Activated CD8-positive, alpha-beta memory T cell treated with anti-CD3 and anti-CD28 coated beads, Interleukin-2, amount 10 ng/mL, durations not matched to agents 7 days and 5 days (primary cell): ENCODE measurements at places on chromosomes 16 and 17. TPM values are rescaled to one million over a fixed set of nuclear protein-coding genes. Genes with fewer than 3 reads are reported as not detected.

DNA sequence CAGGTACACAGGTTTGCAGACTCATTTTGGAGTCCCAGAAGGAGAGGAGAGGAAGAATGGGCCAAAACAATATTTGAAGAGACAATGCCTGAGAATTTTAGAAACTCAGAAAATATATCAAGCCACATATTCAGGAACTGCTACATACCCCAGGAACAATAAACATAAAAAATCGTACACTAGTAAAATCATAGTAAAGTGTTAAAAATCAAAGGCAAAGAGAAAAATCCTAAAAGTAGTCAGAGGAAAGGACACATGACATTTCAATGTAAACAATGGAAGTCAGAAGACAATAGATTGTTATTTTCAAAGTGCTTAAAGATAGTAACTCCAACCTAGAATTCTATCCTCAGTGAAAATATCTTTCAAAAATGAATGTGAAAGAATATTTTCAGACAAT lies 28.5 kb upstream of the NACA2 start:
- no peak for DNase-seq

DNA sequence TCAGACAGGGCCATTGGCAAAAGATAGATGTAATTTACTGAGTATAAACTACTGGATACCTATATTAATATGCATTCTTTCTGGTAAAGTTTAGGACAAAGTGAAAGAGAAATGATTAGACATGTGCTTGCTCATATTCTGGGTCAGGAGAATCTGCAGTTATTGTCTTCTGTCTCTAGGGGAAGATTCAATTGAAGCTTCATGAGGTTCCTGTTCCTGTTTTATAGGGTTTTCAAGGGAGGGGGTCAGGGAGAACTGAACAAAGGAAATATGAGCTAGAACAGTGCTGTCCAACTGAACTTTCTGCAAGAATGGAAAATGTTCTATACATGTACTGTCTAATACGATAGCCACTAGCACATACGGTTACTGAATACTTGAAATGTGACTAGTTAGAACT lies 59.3 kb upstream of the CORO6 start:
- no peak for DNase-seq

TM4SF5 gene
- not detected for total RNA-seq

DNA sequence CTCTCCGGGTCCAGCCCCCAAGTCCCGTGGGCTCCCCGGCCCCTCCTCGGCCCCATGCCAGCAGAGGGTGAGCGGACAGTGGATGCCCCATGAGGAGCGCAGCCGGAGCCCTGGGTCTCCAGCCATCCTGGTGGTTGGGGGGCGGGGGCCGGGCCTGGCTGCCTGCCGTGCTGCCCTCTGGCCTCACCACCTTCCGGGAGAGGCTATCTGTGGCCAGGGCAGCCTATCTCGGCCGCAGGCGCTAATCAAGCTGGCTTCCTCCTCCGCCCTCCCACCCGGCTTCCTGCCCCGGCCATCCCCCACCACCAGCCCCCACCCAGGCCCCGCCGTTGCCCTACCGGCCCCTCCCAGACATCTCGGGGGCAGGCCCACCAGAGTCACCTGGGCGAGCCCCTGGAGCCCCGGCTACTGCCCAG lies 46.8 kb downstream of the ZFPM1 start:
- no peak for DNase-seq

- DNase-seq = peak; percentile 74
Observed at GRCh38 chr17:8991514-8992285, 26.2 kb upstream of the PIK3R5 start.

DNA sequence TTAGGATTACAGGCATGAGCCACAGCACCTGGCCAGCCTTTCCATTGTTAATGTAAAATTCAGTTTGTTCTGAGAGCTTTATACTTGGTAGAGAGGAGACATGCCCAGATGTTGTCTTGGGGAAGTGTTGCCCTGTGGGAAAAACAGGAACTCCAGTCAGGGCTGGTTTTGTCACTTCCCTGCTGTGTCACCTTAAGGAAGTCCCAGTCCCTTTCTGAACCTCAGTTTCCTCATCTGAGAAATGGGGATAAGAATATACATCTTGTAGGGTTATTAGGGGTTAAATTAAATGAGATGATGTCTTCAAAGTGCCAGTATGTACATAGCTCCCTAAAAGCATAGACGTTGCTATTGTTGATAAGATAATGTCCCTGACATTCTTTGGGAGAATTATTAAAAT lies 25.3 kb downstream of the CLEC16A start:
- no peak for DNase-seq

DNA sequence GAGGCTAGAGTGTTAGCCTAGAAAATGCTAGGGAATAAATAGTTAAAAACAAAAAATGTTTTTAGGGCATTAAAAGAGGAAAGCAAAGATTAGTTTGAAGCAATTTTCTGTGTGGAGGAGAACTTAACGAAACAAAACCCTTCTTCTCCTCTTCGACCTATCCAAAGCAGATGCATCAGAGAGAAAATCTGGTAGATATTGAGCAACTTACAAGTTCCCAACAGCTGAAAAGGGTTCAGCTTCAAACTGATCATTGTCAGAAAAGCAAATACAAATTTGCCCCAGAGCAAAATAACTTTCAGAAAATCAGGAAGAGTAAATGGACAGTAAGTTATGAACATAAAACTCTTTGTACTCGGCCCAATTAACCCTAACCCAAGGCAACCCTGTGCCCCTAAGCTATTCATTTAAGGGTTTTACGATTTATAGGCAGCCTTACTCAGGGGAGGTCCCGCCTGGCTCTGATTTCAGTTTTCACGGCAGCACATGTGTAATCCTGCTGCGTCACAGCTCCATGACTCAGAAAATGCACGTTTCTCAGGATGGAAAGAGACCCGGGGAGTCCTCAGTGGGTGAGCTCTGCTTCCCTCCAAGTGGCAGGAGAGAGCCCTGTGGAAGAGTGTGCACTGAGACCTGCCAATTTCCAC lies 405.7 kb upstream of the SALL1 start:
- no peak for DNase-seq

DNA sequence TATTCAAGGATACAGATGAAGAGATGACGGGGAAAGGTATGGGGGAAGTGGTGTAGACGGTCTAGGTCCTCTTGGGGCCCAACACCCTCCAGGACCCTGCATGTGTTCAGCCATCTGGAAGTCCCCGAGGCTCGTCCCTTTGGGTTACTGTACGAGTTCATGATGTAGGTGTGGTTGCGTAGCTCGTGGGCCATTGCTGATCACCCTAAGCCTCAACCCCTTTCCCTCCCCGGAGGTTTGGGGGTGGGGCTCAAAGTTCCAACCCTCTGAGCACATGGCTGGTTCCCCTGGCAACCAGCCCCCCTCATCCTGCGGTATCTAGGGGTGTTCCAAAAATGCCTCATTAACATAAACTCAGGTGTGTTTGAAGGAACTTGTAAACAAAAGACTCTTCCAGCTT lies 98.8 kb upstream of the METRNL start:
- no peak for DNase-seq

DNA sequence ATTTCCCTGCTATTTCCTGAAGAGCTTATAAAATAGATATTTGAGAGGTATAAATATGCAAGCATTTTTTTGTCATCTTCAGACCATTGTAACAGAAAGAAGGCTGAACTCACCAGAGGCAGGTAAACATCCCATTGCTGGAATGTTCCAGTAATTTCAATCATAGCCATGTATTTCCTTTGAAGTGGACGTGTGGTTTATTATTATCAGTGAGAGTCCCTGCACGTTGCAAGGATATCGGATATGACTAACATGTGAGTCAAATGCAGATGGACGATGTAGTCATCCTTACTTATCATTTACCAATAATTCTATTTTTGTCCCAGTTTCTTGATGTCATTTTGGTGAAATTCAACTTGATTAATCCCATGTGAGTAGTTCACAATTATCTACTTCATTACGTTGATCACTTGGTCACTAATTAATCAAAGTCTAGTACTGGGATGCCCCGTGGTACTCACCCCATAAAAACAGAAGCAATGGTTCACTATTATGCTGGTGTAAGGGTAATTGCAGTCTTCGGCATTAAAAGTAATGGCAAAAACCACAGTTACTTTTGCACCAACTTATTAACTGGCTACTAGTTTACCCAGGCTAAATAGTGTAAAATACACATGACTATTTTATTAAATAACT lies 89.5 kb downstream of the VAT1L start:
- DNase-seq = no peak

- DNase-seq = no peak
Observed at GRCh38 chr16:19785512-19786130, 67.5 kb downstream of the IQCK start.

GRCh38 chr17:15941781-15942180 lies 3.1 kb upstream of the ADORA2B start:
- DNase-seq = no peak

DNA sequence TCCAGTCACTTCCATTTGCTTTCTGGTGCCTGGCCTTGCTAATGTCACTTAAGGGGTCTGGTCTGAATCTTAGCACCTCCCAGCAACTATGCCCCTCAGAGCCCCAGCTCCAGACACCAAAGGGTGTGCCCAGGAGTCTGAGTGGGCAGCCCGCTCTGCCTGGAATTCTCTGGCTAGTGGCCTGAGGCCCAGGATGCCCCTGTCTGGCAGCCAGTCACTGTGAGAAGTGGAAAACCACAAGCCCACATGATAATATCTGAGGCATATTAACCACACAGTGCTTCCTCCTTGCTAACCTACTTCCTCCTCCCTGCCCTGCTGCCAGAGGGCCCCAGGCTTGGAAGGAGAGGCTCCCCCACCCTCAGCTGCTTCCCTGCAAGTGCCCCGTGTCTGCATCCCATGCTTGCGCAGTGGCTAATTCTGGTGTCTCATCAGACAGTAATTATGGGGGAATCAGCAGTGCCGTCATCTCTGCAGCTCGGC lies 14.0 kb downstream of the SRCIN1 start:
- DNase-seq = peak; percentile 73

DNA sequence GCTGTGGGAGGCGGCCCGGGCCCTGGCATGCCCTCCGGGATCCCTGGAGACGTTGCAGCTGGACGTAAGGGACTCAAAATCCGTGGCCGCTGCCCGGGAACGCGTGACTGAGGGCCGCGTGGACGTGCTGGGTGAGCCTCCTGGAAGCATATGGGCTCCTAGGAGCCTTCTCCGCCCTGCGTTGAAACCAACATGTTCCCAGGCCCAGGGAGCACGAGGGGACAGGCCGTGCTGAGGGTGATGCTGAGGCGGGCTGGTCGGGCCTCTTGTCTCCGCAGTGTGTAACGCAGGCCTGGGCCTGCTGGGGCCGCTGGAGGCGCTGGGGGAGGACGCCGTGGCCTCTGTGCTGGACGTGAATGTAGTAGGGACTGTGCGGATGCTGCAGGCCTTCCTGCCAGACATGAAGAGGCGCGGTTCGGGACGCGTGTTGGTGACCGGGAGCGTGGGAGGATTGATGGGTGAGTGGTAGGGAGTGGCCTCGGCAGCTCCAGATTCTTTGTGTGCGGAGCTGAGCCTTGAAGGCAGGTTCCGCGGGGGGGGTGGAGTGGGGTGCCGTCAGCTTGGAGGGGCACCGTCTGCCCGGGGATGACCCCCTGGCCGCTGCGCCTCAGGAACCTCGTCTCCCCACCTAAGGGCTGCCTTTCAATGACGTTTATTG lies 567 bp downstream of the HSD17B1 start:
- DNase-seq = no peak

DNA sequence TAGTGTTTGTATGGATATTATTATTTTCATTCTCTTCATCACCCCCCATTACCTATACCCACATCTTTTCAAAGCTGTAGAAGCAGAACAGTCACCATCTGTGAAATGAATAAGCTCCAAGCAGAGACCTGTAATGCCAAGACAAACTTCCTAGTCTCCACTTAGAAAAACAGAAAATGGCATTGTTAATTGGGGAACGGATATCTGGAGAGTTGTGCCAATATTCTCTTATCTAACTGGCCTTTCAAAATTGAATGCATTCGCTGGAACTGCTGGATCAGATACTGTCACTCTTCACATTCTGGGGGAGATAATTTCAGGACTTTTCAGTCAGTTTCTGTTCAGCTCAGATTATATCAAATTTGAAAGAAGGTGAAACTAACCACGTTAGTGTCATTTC lies 464.4 kb upstream of the GOT2 start:
- DNase-seq = no peak

TPSG1 gene
- not detected for total RNA-seq

CHRNE gene
- total RNA-seq = 0.41 TPM

DNA sequence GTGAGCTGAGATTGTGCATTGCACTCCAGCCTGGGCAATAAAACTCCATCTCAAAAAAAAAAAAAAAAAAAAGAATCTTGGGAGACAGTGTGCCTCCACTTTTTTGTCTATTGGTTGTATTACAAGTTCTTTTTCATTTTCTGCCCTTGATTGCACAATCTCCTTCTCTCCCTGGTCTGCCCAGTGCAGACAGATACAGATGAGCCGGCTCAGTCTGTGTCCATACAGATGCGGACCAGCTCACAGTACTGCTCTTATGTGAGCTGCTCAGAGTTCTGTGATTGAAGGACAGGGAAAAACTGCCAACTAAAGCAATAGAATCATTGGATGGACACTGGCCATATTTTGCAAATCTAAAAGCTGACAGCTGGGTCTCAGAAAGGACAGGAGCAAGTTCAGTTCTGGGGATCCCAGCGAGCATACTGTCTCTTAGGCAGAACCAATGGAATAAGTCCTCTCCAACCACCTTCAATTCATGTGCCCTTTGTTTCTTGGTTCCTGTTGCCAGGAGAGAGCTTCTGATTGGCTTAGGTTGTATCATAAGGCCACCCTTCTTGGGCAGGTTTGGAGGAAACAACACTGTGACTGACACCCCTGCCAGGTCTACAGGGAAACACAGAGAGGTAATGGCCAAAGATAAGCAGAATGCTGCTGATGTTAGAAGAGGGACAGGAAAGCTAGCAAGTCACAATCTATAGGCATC lies 495.6 kb upstream of the HSBP1 start:
- no peak for DNase-seq

- no peak for DNase-seq
Observed at GRCh38 chr17:3656353-3656752, 12.0 kb downstream of the TAX1BP3 start.

KRT33A gene
- total RNA-seq = not detected

GRCh38 chr17:40540448-40540847 lies 24.8 kb downstream of the CCR7 start:
- peak; percentile 73 for DNase-seq

GRCh38 chr17:4969551-4970173 lies 2.0 kb upstream of the SPAG7 start:
- DNase-seq = no peak

DNA sequence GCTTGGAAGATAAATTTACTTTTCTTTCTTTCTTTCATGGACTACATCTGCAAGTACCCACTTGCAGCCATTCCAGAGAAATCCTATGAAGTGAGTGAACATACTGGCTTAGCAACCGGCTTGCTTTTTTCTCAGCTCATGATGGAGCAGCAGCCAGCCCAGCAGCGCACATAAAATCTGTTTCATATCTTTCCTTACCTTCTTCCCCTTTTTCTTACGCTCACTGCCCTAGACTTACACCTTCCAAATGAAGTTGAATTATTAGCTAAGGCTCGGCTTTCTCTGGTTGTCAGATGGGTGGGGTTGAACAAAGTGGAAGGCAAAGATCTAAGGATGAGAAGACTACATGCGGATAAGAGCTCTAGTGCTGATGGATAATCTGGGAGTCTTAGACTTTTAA lies 13.9 kb upstream of the ABCA8 start:
- DNase-seq = no peak

GRCh38 chr17:57046749-57047148 lies 38.3 kb upstream of the AKAP1 start:
- no peak for DNase-seq

- no peak for DNase-seq
Observed at GRCh38 chr17:68603656-68604055, 2.5 kb upstream of the FAM20A start.

GRCh38 chr17:81400996-81401722 lies 5.9 kb downstream of the BAHCC1 start:
- DNase-seq = no peak
